COR-L47 (cell line): ENCODE measurements at places on chromosomes 12 and 14.

GRCh38 chr12:47088021-47088944 lies 8.5 kb upstream of the AMIGO2 start:
- DNase-seq: peak; percentile 87

DNA sequence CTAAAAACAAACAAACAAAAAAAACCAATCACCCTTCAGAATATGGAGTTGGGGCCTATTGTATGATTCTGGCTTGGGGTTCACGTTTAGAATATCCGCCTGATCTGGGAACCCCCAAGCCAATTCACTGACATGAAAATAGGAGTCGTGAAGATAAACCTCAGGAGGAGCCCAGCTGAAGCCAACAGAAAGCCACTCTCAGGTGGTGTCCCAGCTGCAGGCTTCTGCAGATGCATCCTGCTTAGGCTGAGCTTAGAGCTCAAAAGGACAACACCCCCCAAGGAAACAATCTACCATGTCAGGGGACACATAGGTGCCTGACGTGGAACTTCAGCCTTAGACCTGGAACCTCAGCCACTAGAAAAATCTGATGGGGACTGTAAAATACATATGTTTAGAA lies 51.9 kb downstream of the SYNE3 start:
- DNase-seq: no peak

- DNase-seq: no peak
Measured at GRCh38 chr12:65618588-65618987, 205.7 kb upstream of the HMGA2 start.

DNA sequence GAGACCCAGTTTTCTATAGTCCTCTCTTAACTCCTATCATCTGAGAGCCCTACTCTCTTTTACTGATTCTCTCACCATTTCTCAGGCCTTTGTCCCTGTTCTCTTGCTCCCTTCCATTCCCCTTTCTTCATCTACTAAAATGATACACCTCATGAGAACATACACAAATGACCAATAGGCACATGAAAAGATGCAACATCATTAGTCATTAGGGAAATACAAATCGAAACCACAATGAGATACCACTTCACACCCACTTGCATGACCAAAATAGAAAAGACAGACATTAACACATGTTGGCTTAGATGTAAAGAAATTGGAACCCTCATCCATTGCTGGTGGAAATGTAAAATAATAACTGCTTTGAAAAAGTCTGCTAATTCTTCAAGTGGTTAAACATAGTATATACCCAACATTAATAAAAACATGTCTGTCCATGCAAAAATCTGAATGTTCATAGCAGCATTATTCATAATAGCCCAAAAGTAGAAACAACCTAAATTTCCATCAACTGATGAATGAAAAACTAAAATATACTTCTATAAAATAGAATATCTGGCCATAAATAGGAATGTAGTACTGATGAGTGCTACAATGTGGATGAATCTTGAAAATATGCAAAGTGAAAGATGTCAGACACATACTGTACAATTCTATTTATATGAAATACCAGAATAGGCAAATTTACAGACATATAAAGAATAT lies 66.0 kb downstream of the DENND5B start:
- DNase-seq: no peak

DNA sequence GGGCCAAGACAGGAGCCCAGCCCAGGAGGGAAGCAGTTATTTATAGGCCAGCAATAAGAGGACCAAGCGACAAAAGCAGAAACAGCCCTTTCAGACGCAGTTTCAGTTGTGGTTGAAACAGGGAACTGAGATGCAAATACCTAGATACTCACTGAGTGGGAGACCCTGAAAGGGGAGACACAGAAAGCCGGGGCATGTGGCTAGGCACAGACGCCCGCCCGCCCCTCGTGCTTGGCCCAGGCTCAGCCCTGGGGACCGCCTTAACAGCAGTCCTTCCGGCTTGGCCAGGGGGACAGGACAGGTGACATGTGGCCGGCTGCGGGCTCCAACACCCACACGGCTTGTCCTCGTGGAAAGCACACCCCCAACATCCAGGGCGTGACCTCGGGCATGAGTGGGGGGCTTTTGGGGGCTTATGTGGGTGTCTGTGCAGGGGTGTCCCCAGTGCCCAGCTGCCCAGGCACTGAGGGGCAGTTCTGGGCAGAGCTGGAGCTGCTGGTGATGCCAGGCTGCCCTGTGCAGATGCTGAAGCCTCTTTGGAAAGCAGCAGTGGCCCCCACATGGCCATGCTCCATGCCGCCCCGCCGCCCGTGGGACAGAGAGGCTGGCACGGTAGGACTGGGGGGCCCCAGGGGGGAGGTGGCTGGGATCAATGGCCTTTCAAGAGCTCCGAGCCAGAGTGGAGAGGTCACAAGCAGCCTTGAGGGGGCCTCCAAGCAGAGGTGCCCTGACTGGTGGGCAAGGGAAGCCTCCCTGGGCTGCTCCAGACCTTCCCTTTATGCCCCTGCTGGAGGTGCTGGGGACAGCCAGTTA lies 2.1 kb downstream of the PLD4 start:
- no peak for DNase-seq

GRCh38 chr14:92531106-92531873 lies 17.7 kb downstream of the RIN3 start:
- DNase-seq: no peak

GRCh38 chr12:107536613-107537012 lies 149.0 kb upstream of the PWP1 start:
- no peak for DNase-seq

DNA sequence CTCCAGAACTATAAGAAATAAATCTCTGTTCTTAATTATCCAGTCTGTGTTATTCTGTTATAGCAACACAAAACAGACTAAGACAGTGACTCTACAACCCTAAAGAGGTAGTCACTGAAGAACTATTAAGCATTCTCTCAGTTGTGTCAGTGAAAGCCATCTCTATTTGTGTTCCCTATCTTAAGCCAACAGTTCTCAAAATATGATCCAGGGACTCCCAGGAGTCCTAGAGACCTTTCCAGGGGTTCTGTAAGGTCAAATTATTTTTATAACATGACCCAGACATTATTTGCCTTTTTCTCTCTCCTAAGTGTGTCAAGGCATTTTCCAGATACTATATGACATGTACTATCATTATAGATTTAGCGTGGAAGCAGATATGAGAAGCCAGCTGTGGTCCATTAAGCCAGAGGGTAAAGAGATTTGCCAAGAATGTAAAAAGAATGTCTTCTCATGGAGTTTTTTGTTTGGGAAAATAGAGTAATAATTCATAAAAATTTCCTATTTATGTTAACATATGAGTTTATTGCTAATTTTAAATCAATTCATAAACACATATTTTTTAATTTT lies 315.8 kb downstream of the RGS6 start:
- DNase-seq: no peak

DNA sequence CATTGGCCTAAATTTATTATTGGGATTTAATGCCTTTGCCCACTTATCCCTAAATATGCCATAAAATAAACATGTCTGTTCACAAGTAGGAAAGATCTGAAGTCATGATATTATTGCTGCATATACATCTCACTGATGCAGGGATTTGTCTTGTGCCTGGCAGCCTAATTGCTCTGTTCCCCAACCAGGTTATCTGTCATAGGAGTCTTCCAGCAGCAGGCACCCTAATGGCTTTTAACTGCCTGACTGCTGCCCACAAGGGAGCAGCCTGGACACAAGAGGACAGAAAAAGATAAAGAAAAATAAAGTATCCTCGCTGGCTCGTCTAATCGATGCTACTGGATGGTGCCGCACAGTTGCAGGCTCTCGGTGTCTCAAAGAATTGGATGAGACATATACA lies 337.6 kb upstream of the FAR2 start:
- DNase-seq: no peak

DNA sequence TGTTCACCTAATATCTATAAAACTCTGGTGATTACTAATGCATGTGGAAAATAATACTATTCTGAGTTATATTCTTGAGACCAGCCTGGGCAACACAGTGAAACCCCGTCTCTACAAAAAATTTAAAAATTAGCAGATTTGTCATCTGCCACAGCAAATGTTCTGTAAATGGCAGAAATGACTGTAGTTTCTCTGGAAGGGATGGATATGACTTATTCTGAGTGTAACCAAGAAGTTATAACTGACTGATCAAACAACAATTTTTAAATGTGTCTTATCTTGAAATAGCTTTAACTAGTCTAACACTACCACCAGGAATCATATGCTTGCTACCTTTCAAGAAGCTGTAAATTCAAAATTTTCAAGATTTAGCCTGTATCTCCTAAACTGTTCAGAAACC lies 88.7 kb downstream of the PLBD1 start:
- no peak for DNase-seq

DNA sequence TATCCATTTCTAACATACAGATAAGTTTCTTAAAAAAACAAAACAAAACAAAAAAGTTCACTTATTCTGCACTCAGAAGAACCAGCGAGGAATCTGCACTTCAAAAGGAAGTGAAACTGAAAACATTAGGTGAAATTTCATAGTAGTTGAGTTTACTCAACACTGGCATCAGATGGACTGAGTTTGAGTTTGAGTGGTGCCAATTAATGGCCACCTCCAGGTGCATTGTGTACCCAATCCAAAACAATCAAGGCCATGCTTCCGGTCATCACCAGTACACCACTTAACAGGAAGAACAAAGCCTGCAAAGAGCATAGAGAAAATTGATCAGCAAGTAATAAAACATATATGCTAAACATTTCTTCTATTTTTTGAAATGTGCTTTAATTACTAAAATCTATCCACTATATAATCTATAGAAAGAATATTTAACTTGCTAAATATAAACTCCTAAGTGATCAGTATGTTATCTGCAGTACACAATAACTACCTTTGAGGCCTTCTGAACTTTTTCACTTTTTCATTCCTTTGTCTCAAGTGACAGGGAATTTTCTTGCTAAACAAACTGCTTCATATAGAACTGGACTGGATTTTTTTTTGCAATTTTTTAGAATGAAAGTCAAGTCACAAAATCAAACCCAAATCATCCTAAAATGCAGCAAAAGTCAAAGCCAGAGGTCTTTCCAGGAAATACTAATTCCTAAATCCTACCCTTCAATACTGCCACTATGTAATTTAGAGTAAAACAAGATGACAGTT lies 11.5 kb downstream of the SLC38A2 start:
- DNase-seq: no peak

- no peak for DNase-seq
Measured at GRCh38 chr12:105967038-105967776, 171.5 kb downstream of the NUAK1 start.
